Mesenchymal stem cell (in vitro differentiated cells and primary cell): ENCODE measurements at places on chromosomes 3 and 15.

GRCh38 chr3:150443331-150443741 is 35.2 kb downstream of the TSC22D2 start:
- DNase-seq: peak; percentile 56

DNA sequence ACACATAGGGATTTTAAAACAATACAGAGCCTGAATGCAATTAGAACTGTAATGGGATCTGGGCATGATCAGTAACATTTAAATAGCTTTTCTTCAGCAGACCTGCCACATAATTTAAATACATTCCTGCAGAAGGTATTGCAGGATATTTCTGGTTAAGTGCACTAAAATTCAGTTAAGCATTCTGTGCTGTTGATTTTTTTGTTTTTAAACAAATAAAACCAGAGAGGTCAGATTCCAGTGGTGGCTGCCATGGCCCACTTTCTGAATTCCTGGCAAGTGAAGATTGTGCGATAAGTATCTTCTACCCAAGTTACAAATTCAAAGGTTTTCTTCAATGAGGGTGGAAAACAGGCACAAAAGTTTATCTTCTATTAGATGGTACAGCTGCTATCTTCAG is 98.7 kb downstream of the RAP2B start:
- DNase-seq: no peak

DNA sequence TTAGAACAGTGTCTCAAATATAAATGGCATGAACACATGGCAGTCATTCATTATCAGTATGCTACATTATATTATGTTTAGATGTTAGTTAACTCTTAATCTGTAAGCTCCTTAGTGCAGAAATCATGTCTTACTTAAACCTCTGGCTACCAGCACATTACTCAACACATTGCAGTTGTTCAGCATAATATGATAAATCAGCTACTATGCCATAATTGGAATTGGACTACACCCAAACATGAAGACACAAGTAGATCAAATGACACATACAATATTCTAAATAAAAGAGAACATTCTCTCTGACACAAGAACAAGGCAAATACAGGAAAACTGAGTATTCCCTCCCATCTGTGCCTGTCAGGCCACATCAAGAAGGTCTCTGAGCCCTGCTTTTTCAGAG is 116.1 kb downstream of the PCCB start:
- peak; percentile 7 for DNase-seq

GRCh38 chr15:63803106-63803886 is 30.5 kb downstream of the HERC1 start:
- DNase-seq: no peak

GRCh38 chr15:67812241-67812644 is 13.1 kb upstream of the SKOR1 start:
- DNase-seq: no peak

- no peak for DNase-seq
These were observed 31.9 kb upstream of the THSD4 start for GRCh38 chr15:71083349-71083748.

GRCh38 chr3:55588146-55588765 is 101.2 kb upstream of the WNT5A start:
- DNase-seq: no peak
